Kasumi-1 (cell line): ENCODE measurements at places on chromosomes 12 and 14.

- no peak for DNase-seq
Measured at GRCh38 chr12:49946086-49946485, 4.5 kb upstream of the AQP2 start.

DNA sequence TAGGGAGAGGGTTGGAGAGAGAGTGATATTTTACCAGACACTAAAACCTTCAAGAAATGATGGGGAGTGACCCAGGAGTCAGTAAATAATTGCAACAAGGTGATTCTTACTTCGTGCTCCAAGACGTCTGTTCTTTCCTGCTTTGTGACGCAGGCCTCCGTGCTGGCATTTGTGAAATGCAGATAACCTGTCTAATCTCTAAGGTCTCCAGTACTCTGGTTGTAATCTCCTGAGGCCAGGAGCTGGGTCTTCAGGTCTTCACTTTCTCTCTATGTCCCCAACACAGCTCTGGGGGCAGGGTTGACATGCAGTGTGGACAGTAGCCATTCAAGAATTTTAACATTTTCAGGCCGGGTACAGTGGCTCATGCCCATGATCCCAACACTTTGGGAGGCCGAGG is 53.1 kb downstream of the CD9 start:
- no peak for DNase-seq

- no peak for DNase-seq
Measured at GRCh38 chr14:103070971-103071542, 13.0 kb upstream of the LBHD2 start.

- DNase-seq, result no peak
Measured at GRCh38 chr12:43749016-43749415, 9.6 kb downstream of the PUS7L start.

GRCh38 chr12:109717390-109718357 is 4.0 kb downstream of the FAM222A start:
- DNase-seq, result no peak

DNA sequence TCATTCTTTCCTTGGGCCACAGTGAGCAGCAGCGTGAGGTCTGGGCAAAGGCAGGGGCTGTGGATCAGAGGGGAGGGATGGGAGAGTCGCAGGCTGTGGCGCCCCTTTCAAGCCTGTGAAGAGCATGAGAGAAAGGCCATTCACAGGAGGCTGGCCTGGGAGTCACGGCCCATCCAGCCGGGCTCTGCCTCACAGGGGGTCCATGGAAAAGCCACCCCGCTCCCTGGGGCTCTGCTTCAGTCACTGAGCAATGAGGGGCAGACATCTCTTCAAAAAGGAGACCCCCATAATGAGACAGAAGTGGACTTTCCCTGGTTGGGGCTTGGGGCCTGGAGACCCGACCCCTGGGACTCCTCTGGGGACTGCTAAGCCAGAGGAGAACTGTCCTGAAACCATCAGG is 117.0 kb upstream of the GSC start:
- DNase-seq, result no peak
